ENCODE measurements at places on chromosomes 1 and 21.

GRCh38 chr1:226407497-226408284, at the start of gene PARP1:
Gene PARP1 (minus strand): TSS chr1:226408093. CDS start chr1:226407929, 164 bp downstream.
- peak; percentile 39 for DNase-seq

DNA sequence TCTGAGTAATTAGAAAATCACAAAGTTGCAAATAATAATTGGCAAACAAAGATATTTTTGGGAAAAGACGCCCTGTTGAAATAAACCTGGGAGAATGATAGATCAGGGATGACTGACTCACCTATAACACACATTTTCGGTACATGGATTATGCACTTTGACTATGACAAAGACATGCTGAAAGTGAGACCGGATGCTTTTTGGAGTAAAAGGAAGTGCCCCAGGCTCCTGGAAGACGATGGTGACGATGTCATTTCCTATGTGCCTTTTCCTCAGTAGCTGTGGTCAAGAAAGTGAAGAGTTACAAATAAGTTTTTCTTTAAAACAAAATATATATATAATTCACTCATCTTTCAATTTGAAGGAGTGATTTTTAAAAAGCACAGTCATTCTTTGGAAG, 158.7 kb downstream of the SIPA1L2 start:
- no peak for DNase-seq

DNA sequence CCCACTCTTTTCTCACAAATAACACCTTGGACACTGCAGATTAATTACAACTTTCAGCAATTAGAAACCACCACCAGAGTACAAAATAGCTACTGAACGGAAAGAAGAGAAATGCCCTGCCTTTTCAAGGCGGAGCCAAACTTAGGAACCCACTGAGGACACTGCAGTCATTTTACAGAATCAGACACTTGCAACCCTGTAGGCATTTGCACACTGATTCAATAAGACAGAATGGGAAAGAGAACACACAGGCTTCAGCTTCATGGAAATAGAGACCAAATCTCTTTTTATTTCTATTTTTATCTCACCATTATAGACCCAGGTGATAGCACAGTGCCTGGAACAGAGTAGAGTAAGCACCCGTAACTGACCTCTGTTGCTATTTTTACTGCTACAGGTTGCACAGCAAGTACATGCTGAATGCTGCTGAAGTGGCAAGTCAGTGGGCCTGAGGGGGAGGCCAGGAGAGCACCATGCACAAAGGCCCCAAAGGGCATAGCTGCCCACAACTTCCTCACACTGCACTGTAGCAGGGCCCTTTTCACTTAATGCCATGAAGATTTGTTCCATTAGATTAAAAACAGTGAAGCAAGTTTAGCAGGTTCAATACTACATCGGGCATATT, 50.7 kb upstream of the EDARADD start:
- DNase-seq, result no peak

DNA sequence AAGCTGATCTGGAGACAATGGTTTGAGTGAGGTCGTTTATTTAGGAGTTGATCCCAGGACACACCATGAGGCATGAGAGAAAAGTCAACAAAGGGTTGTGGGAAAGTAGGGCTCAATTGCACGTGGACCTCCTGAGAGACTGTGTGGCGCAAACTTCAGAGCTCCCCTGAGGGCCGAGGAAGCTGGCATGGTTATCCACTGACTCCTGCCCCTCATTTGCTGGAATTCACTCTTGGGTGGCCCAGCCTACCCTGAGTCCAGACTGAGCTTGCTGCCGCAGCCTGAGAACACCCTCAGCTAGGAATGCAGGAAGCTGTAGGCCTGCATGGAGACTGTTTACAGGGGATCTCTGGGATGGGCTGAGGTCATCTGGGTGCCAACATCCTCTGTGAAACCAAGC, 301.0 kb downstream of the RWDD3 start:
- DNase-seq, result no peak

DNA sequence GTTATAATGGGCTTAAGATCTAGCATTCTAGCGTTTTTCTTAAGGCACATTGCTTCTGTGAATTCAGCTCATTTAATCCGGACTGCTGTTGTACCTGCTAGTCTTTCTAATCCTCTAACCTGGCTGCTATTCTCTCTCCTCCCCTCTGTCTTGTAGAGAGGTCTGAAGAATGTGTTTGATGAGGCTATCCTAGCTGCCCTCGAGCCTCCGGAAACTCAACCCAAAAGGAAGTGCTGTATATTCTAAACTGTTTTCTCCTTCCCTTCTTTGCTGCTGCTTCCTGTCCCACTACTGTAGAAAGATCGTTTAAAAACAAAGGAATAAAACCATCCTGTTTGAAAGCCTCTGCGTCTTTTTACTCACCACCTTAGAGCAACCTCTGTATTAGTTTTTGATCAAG, 37.3 kb downstream of the CDC42 start:
- no peak for DNase-seq

DNA sequence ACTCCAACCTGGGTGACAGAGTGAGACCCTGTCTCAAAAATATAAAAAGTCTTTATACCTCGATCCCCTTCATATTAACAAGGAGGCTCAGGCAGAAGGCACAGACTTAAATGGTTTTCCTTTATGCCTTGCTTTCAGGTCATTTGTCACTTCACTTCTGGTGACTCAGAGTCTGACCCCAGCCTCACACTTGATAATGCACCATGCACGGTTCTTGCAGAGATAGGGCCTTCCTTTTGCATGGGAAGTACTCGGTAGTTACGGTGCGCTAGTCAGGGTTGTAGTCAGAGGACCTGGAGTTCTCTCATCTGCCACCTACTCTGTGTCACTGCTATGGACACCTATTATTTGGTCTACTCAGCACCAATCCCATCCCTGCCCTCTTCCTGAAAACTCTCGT, 43.6 kb upstream of the BMP8B start:
- no peak for DNase-seq

- no peak for DNase-seq
These were observed 189.6 kb downstream of the NPHP4 start for GRCh38 chr1:5802606-5803005.

GRCh38 chr1:84888753-84889152, 4.3 kb downstream of the LPAR3 start:
- DNase-seq, result no peak

- no peak for DNase-seq
These were observed 86.0 kb upstream of the GRIK3 start for GRCh38 chr1:37120279-37120678.

- no peak for DNase-seq
These were observed 29.3 kb upstream of the ACTRT2 start for GRCh38 chr1:2991753-2992495.

GRCh38 chr1:217524787-217525520, 105.9 kb downstream of the GPATCH2 start:
- no peak for DNase-seq

DNA sequence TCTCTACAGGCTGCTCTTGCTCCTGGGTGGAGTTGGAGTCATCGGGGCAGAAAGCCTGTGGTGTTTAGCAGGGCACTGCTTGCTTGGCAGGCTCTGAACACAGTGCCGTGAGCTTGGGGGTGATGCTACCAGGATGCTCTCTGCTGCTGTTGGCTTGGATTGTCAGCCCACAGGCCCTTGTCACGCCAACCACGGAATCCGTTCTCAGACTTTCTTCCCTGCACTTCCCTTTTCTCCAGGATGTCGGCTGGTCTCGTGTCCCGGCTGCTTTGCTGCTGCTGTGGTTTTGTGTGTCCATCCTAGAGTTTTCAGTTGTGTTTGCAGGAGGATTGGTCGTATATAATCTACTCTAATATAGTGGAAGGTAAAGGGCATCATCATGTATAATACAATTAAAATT, 44.4 kb upstream of the TTC34 start:
- DNase-seq, result no peak

- DNase-seq, result no peak
These were observed 33.9 kb downstream of the TMEM51 start for GRCh38 chr1:15187175-15188129.

- no peak for DNase-seq
These were observed 2.0 kb downstream of the KRTAP10-6 start for GRCh38 chr21:44590311-44590721.

GRCh38 chr1:221294242-221294641, 415.0 kb downstream of the HLX start:
- DNase-seq, result no peak

- no peak for DNase-seq
These were observed 135.3 kb upstream of the CTTNBP2NL start for GRCh38 chr1:112260699-112261098.

DNA sequence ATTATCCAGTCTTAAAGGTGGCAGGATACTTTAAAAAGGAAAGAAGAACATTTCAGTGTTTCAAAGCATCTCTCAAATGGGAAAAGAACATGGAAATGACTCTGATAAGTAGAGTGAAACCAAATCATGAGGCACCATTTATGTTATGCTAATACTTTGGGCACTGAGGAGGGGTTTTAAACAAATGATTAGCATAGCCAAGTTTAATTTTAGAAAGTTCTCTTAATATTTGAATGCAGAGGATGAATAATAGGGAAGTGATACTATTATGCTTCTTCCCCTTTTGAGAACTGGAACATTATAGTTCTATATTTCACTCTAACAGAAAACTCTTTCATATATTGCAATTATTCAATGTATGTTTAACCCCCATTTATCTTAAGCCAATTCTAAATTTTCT, 1181.9 kb upstream of the PRMT6 start:
- DNase-seq, result no peak

- no peak for DNase-seq
These were observed 62.0 kb downstream of the KCNK1 start for GRCh38 chr1:233675893-233676292.

DNA sequence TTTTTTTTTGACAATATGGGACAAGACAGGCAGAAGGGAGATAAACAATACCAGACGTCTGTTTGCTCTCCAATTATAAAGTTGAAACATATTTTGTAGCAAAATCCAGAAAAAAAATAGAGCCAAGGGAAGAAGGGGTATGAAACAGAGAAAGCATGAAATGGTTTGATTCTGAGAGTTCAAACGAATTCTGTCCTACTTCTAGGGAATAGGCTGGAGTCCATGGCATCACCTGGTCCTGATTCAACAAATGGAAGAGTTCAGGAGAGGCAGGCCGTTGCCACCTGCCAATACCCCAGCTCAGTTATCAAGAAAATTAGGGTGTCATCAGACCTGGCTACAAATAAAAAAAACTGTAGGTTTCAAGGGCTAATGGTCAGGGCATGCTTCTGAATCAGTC, 71.8 kb downstream of the CLSTN1 start:
- no peak for DNase-seq

- DNase-seq, result no peak
These were observed 16.0 kb upstream of the OLIG1 start for GRCh38 chr21:33053951-33054350.

GRCh38 chr1:119114786-119115185, 25.7 kb downstream of the WARS2 start:
- no peak for DNase-seq

DNA sequence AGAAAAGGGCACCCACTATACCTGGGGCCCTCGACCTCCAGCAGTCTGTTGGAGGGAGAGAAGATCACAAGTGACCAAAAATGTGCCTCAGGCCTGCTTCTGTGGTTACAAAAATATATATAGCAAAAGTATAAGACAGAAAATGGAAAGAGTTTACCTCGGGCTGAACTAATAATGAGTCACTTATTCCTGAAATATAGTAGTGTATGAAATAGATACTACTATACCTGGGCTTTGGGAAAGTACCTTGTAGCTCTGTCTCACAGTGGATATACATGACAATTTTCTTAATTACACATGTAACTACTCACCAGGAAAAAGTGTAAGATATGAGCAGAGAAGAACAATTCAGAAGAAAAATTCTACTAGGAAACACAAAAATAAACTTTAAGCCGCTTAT, 7.3 kb upstream of the APCS start:
- DNase-seq, result no peak

DNA sequence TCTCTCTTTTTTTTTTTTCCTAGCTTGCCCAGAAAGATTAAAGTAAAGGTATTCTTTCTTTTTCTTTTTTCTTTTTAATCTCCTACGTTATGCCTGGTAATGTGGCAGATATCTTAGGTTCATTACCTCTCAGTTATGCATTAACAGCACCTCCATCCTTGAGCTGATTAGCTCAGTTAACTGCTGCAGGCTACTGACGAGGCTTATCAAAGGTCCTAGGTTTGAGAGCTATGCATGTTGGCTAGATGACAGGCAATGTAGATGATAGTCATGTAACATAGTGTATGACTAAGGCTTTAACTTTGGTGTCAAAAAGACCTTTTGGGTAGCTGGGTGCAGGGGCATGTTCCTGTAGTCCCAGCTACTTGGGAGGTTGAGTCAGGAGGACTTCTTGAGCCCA, 53.7 kb upstream of the CACYBP start:
- DNase-seq, result no peak

- DNase-seq, result no peak
These were observed 7.1 kb upstream of the CHI3L2 start for GRCh38 chr1:111220302-111220890.

DNA sequence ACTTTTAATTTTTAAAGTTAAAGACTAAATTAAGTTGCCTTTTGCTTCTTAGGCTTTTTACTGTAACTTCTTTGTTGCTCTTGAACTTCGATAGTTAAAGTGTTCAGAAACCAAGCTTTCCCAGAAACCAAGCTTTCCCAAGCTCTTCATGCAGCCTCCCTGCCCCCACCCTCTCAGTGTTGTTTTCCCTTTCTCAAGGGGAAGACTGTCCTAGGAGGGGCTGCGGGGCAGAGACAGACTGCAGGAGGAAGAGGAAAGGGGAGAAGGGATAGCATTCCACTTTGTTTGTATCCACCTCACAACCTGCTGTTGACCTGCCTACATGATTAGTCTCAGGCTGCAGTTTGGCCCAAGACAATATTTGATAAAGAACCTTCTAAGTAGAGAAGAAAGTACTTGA, 39.0 kb upstream of the DIPK1A start:
- no peak for DNase-seq

DNA sequence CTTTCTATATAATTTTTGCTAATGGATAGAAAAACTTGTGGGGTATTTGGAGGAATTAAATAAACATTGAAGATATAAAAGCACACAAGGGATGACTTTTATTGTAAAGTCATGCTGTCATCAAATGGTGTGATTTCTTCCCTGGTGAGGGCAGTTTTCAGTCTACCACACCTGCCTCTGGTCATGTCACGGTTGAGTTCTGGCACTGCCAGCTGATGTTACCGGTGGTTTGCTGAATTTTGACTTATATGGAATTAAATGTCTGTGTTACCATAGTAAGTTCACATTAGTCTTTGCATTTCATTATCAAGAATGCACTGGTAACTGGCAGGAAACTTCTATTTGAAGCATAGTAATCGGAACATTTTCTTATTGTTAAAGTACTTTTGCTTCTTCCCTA, 13.4 kb downstream of the S1PR1 start:
- no peak for DNase-seq

DNA sequence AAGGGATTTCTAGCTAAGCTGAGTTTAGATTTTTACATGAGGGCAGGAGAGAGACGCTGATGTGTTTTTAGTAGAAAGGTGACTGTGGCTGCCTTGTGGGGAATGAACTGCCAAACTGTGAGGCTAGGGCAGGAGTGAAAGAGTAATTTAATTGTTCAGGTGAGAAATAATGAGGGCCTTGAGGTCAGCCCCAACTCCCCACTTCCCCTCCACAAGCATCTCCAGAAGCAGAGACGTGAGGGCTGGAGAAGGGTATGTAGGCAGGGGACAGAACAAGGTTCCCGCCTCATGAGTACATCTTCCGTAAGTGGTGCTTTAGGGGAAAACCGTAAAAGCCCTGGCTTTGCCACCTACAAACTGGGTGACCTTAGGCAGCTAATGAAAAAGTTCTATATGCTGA, 70.8 kb downstream of the WARS2 start:
- DNase-seq, result no peak

Measured in astrocyte of the cerebellum (primary cell).